ENCODE measurements at places on chromosomes 3 and 15.

- H3K4me1 ChIP-seq, result no peaks in the 10 kb centered on the region
- H3K4me3 ChIP-seq, result no peak overlapping the region
- no peak overlapping the region for H3K27ac ChIP-seq
- H3K27me3 ChIP-seq, result no peaks in the 10 kb centered on the region
- no peaks in the 10 kb centered on the region for H3K36me3 ChIP-seq
These were observed 171.4 kb upstream of the HES1 start for GRCh38 chr3:193964517-193964880.

- DNase-seq, result no peak
- no peak overlapping the region for H3K4me3 ChIP-seq
- H3K27me3 ChIP-seq, result peaks cover 47% of the 10 kb centered on the region
- H3K36me3 ChIP-seq, result no peaks in the 10 kb centered on the region
These were observed 33.7 kb downstream of the HCN4 start for GRCh38 chr15:73335026-73335425.

- DNase-seq, result peak; percentile 35
- H3K36me3 ChIP-seq, result peaks cover 32% of the 10 kb centered on the region
- no peak overlapping the region for H3K4me3 ChIP-seq
- H3K27ac ChIP-seq, result no peak overlapping the region
- no peaks in the 10 kb centered on the region for H3K27me3 ChIP-seq
These were observed 8.2 kb downstream of the ALG3 start for GRCh38 chr3:184240384-184241140.

DNA sequence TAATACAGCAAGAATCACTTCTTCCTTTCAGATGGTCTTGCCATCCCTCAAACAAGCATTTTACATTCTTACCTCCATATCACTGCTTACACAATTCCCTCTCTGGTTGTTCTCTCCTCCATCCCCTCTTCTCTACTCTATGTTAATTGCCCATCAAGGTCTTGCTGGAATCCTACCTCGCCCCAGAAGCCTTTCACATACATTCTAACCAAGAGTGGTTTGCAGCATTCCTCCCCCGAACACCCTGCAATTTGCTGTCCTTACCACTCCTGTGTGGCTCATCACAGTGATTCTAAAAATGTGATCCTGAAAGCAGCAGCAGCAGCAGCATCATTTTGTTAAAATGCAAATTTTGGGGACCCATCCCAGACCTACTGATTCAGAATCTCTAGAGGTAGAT lies 30.6 kb downstream of the TNIK start:
- H3K36me3 ChIP-seq, result no peaks in the 10 kb centered on the region
- no peak overlapping the region for H3K27ac ChIP-seq
- H3K4me1 ChIP-seq, result no peaks in the 10 kb centered on the region
- H3K27me3 ChIP-seq, result no peaks in the 10 kb centered on the region
- no peak for DNase-seq
- no peak overlapping the region for H3K4me3 ChIP-seq

GRCh38 chr3:186451371-186451770 lies 89.3 kb upstream of the DGKG start:
- no peaks in the 10 kb centered on the region for H3K36me3 ChIP-seq
- H3K4me3 ChIP-seq, result no peak overlapping the region
- no peak overlapping the region for H3K27ac ChIP-seq
- DNase-seq, result no peak
- H3K4me1 ChIP-seq, result peaks cover 3% of the 10 kb centered on the region

- no peaks in the 10 kb centered on the region for H3K36me3 ChIP-seq
- no peak overlapping the region for H3K27ac ChIP-seq
- H3K4me1 ChIP-seq, result no peaks in the 10 kb centered on the region
- DNase-seq, result no peak
These were observed 261.6 kb upstream of the THRB start for GRCh38 chr3:24756101-24756888.

DNA sequence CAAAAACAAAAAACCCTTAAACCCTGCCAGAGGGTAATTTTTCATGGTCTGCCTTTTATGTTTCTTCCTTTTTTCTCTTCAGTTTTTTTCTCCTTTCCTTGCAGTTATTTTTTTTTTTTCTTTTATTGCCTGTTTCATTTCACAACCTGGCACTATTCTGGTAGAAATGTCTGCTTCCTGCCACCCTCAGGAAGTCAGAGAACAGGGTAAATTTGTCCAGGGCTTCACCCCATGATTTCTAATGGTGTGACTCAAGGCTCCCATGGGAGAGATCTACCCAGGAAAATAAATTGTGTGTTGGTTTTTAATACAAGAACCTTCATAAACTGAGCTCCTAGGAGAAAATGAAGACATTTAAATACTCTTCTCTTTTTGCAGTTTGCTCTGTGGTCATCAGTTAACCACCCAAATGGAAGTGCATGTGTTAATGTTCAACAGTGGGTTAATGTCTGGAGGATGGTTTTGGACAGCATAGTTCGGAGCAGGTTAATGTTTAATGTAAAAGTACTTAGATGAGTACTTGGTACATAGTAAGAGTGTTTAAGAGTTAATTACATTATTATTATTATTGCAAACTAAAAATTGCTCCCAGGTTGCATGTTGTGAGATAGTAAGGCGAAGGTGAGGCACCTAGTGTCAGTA lies 45.9 kb downstream of the CGNL1 start:
- no peak for DNase-seq
- no peaks in the 10 kb centered on the region for H3K4me1 ChIP-seq
- H3K27me3 ChIP-seq, result no peaks in the 10 kb centered on the region
- no peak overlapping the region for H3K4me3 ChIP-seq

GRCh38 chr3:11212784-11213183 lies 58.5 kb downstream of the HRH1 start:
- peak overlapping the region; percentile 41 for H3K27ac ChIP-seq
- no peak for DNase-seq
- H3K27me3 ChIP-seq, result no peaks in the 10 kb centered on the region
- H3K36me3 ChIP-seq, result peaks cover 20% of the 10 kb centered on the region
- peaks cover 31% of the 10 kb centered on the region for H3K4me1 ChIP-seq
- no peak overlapping the region for H3K4me3 ChIP-seq

DNA sequence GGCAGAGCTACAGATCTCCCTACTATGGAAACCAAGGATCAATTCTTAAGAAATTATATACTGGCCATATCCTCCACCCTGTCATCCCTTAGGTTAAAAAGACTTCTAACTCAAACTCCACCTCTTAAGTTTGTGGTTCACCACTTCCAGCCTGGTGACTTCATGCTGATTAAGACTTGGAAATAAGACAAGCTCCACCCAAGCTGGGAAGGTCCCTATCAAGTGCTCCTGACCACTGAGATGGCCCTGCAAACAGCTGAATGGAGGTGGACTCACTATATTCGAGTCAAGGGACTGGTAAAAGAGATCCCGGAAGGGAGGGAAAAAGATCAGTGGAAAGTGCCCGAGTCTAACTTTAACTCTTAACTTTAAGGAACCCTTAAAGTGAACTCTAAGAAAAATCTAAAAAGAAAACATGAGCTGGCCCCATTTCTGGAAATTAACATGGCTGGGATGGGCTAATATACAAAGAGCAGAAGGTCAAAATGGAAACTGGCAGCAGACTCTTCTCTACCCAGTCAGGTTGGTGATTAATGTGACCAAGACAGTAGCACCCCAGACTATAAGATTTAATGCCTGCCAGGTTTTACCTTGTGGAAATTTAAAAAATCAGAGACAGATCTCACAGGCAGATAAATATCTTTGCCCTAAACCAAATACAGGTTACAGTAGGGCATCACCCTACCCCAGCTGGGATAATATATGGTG lies 43.9 kb downstream of the PPCDC start:
- no peaks in the 10 kb centered on the region for H3K36me3 ChIP-seq
- H3K27ac ChIP-seq, result peak overlapping the region; percentile 86
- H3K4me3 ChIP-seq, result no peak overlapping the region
- no peaks in the 10 kb centered on the region for H3K27me3 ChIP-seq

DNA sequence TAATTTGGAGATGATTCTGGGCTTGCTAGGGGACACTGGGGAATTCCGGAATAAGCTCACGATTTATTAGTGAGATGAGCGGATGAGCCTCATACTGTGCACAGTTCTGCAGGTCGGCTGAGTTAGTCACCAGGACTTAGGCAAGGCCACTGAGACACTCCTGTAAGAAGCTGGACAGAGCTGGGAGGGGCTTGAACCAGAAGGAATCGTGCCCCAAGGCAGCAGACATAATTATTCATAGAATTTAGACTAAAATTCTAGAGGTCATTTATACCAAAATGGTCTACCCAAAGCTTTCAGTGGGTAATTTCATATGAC lies 121.4 kb downstream of the VGLL4 start:
- no peaks in the 10 kb centered on the region for H3K27me3 ChIP-seq
- H3K4me3 ChIP-seq, result no peak overlapping the region
- no peak for DNase-seq
- H3K36me3 ChIP-seq, result no peaks in the 10 kb centered on the region

GRCh38 chr15:57667171-57667849 lies 39.2 kb upstream of the POLR2M start:
- no peaks in the 10 kb centered on the region for H3K36me3 ChIP-seq
- no peaks in the 10 kb centered on the region for H3K27me3 ChIP-seq
- H3K27ac ChIP-seq, result no peak overlapping the region
- no peak for DNase-seq
- H3K4me3 ChIP-seq, result no peak overlapping the region

- no peaks in the 10 kb centered on the region for H3K27me3 ChIP-seq
- no peak for DNase-seq
- H3K27ac ChIP-seq, result no peak overlapping the region
- H3K4me3 ChIP-seq, result no peak overlapping the region
These were observed 103.8 kb upstream of the UBE2E1 start for GRCh38 chr3:23701716-23702597.

DNA sequence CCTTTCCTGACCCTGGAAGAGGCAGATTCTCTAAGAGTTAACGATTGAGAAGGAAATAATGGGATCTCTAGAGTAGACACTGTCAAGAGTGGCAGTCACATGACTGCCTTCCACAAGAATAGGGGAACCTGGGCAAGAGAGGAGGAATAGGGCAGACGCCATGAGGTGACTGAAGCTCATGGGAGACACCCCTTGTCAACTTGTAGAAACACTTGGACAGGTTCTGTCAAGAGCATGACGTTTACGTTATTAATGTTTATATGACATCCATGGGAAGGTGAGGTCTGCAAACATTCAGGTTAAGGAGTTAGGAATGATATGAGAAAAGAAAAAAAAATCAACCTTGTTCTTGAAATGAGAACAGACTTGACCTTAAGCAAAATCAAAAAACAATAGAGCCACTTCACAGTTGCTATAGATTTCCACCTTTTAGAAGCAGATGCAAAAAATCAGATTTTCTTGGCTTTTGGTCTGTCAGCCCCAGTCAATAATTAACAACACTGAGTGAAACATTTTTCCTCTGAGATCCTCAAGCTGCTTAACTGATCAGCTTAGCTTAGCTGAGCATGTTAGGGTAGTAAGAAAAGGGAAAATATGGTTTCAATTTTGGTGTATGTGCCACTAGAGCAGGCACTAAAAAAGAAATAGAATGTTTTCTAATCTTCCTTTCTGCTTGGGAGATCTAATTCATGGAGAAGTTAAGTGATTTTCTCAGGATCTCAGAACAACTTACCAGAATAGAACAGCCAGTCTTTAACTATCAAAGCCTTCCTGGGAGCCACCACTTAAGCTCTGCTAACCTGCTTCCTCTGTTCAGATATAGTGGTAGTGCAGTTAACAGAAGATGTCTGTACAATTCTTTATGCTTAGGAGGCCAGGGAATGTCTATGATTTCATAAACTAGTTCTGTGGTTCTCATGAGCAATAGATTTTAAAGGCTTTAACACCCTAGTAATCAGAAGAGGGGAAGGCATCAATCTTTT lies 116.9 kb downstream of the B3GALNT1 start:
- H3K27ac ChIP-seq, result no peak overlapping the region
- DNase-seq, result no peak

DNA sequence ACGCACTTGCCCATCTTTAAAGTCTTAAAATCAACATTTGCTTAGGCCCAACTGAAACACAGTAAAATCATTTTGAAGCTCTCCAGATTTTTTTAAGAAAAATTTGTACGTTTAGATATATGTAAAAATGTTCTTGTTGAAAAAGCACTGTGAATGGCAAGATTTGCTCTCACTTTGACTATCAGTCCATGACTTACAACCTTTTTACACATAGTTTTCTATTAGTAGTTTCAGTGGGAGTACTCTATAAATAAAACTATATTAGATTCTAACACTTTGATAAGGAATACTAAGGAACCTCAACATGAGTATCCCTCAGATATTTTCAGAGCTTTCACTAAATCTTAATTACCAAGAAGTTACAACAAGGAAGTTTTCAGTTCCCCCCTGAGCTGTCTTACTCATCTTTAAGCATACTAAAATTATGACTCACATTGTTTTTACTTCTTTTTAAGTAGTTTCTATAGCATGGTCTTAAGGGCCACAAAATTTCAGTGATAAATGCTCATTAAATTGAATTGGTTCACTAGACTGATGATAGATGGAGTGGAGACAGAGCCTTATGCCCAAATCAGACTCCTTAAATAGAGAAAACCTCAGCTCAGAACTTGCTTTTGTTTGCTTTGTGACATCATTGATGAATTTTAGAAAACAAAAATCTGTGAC lies 31.6 kb upstream of the RAP2B start:
- no peaks in the 10 kb centered on the region for H3K27me3 ChIP-seq
- no peak overlapping the region for H3K4me3 ChIP-seq
- peak overlapping the region; percentile 90 for H3K27ac ChIP-seq
- DNase-seq, result no peak
- peaks cover 21% of the 10 kb centered on the region for H3K4me1 ChIP-seq

GRCh38 chr3:124422805-124423204 lies 307.4 kb upstream of the UMPS start:
- H3K27me3 ChIP-seq, result peaks cover 66% of the 10 kb centered on the region
- H3K4me1 ChIP-seq, result no peaks in the 10 kb centered on the region
- no peak for DNase-seq
- no peaks in the 10 kb centered on the region for H3K36me3 ChIP-seq
- no peak overlapping the region for H3K27ac ChIP-seq

GRCh38 chr3:65659396-65659795 lies 379.3 kb downstream of the MAGI1 start:
- H3K36me3 ChIP-seq, result no peaks in the 10 kb centered on the region
- no peak for DNase-seq
- peaks cover 6% of the 10 kb centered on the region for H3K4me1 ChIP-seq
- no peak overlapping the region for H3K4me3 ChIP-seq

DNA sequence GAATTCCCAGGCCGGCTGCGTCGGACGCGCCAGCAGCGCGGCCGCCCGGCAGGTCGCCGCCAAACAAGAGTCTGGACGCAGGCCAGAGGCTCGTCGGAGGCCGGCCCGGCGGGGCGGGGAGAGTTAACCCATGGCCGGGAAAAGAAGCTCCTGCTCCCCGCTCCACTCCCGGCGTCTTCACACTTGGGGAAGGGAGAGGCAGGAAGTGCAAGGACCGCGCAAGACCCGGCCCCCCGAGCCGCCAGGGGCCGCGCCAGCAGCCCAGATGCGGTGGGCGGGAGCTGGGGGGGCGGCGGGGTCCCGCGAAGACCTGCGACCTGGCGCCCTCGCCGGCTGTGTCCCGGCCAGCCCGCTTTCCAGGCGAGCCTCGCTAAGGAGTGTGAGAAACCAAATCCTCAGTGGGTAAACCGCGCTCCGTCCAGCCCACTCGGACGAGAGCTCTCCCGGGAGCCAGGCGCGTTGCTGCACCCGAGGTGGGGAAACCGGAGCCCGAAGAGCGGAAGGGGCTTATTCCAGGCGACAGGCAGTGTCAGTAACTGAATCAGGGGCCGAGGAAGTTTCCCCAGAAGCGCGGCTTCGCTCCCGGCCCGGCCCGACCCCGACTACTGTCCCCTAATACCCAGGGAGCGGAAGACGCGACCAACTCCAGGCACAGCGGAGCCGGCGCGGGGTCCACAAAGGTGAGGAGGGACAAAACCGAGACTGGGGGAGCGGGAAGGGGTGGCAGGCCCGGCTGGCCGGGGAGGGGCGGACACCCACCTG lies 721 bp downstream of the ADAMTS7 start:
- H3K4me1 ChIP-seq, result peaks cover 5% of the 10 kb centered on the region
- no peaks in the 10 kb centered on the region for H3K36me3 ChIP-seq
- DNase-seq, result peak; percentile 39
- H3K27me3 ChIP-seq, result peaks cover 31% of the 10 kb centered on the region

All from PC-9 (cell line).